ENCODE measurements at places on chromosomes 5 and 9.

DNA sequence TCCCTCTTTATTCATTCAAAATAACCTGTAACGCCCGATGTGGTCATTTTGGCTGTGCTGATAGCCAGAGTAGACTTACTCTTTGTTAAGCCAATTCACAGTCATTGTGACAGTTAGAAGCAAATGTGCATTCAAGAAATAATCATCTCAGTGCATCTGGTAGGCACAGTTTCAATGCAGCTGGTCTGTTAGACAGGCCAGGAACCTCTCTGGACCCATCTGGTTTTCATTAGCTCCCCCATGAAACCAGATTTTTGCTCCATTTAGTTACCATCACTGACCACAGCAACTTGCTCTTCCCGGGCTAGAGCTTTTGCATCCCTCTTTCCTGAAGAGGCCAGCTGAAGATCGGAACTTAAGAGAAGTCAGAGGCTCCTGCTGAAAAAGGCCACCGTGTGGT is 284.2 kb downstream of the NSG2 start:
- DNase-seq = peak; percentile 12

- DNase-seq = no peak
Observed at GRCh38 chr5:110239786-110240185, 486.7 kb downstream of the TMEM232 start.

DNA sequence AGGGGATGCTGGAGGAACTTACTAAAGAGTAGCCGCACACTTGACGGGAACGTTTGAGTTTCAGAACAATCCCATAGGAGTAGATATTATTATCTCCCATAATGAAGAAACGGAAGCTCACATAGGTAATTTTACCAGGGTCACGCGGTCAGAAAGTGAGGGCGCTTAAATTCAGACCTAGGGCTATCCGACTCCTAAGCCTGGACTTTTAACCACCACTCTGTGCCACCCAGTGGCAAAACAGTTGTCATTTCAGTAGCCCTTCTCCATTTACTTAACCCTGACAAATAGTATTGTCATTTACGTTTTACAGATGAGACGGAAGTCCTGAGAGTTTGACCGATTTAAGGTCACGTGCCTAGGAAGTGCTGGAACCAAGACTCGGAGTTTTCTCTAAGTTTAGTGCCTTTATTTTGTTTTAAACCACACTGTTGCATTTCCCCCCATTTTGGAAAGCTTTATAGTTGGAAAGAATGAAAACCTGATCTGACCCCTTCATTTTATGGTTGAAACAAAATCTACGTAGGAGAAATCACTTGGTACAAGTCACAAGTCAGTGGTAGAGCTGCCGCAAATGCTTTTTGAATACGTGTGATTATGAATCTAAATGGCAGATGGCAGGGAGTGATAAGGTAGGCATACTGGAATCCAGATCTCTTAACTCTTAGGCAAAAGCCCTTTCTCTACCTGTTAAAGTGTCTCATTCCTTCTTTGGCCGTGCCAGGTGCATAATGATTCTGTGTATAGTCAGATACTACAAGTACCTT is 650 bp downstream of the MRRF start:
- DNase-seq = peak; percentile 14

- DNase-seq = peak; percentile 59
Observed at GRCh38 chr5:54514841-54515432, 2.6 kb upstream of the SNX18 start.

DNA sequence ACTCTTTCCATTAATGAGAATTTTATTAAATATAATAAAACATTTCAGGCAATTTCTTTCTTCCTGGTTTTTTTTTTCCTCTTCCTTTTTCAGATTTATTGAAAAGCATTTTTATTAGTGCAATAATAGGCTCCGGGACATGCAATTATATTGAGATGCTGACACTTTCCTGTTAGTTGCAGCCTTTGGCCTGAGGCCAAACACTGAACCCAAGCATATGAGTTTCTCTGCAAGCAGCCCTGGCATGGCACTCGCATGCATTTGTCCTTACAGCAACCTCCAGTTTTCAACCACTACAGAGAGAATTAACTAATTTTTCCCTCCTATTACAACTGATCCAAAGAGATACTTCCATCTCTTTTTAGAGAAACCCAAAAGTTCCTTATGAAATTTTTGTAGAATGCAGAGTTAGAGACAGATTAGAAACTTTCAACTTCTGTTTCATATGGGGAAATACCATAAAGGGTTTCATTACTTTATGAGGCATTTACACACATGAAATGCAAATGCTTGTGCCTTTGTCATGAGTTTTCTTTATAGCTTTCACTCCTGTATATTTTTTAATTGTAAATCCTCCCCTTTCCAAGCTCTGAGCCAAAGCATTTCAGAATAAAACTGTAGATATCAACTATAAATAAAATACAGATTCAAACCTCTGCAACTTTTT is 183.0 kb downstream of the CETN3 start:
- DNase-seq = no peak

DNA sequence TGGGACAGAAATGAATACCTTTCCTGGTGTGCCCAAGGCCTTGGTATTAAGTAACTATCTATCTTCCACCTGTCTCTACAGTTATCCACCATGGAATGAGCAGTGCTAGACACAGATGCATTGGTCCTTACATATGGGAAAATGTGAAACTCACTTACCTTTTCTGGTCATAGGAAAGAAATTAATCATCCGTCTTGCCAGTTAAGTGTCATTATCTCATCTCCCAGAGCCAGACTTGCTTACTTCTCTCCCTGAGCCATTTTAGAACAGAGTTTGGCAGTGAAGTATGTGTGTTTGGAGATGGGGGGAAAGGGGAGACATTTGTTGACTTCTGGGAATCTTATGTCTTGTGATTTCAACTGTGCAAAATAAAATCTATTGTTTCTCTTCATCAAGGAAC is 1211.0 kb upstream of the CDH6 start:
- no peak for DNase-seq

DNA sequence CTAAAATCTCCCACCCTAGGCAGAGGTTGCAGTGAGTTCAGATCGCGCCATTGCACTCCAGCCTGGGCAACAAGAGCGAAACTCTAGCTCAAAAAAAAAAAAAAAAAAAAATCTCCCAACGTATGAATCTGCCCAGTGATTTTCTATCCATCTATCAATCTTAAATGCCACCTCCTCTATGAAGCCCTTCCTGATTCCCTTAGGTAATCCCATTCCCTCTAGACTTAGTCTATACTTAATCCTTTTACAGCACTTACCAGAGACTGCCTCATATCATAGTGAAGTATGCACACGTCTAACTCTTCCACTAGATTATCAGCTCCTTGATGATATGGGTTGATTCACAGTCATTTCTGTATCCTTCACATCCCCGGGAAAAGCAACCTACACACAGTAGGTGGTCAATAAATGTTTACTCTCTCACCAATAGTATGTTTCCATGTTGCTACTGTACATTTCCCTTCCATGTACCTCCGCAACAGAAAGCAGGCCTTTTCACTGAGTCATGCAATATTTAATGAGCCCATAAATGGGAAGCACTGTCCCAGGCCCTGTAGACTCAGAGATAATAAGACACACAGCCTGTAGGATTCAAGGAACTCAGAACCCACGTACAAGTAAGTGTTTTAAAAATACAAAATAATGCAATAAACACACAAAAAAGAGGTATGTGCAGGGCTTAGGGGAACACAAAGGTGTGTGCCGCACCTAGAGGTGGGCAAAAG is 1.2 kb downstream of the DROSHA start:
- no peak for DNase-seq

- DNase-seq = no peak
Observed at GRCh38 chr5:40575921-40576320, 103.8 kb upstream of the PTGER4 start.

- no peak for DNase-seq
Observed at GRCh38 chr9:137273611-137274320, 3.8 kb upstream of the TOR4A start.

DNA sequence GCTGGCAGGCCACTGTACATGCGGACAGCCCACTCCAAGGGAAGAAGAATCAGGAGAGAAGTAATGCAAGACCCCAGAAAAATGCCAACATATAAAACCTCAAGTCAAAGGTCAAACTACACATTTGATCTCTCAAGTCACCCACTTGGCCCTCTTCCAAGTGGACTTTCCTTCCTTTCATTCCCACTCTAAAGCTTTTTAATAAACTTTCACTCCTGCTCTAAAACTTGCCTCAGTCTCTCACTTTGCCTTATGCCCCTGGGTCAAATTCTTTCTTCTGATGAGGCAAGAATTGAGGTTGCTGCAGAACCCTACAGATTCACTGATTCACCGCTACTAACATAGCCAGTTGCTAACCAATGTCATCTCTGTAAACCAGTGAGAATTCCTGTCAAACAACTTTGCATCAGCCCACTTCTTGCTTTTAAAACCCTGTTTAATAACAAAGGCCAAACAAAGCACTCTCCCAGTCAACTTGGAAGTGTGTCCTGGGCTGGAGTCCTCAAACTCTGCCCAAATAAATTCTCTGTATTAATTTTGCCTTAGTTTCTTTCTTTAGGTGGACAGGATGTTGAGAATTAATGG is 6.9 kb upstream of the ATP6V1G1 start:
- no peak for DNase-seq

GRCh38 chr5:3036041-3036788 is 284.7 kb upstream of the IRX2 start:
- DNase-seq = no peak

GRCh38 chr5:31730139-31730538 is 91.2 kb downstream of the PDZD2 start:
- DNase-seq = no peak

GRCh38 chr5:2280318-2280717 is 397.6 kb upstream of the IRX4 start:
- DNase-seq = no peak

DNA sequence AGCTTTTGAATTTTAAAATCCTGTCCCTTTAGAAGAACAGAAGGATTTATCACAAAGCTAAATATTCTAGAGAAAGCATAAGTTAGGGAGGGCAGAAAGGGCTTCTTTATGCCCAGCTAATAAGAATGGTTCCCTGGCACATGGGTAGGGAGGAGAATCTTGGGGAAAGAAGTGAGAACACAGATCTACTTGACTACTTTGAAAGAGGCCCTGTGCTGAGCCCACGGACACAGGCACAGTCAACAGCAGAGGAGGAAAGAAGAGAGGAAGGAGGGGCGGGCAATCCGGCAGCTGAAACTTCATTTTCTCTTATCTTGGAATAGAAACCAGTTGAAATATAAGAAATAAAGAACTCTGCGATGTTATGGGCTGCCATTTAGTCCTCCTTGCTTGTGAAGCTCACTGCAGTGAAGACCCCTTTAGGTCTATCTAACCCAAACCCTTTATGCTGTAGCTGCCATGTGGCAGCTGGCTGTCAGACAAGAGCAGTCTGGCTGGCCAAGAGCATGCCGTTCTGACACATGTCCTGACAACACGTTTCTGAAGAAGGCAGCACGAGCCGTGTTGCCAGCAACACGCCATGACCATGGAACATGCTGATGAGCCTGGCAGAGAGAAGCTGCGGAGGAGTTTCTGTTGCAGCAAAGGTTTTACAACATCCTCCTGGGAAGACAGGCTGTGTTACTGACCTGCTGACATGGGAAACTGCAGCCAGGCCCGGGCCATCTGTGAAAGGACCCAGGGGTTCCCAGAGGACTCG is 34.2 kb downstream of the ABLIM3 start:
- no peak for DNase-seq

- DNase-seq = no peak
Observed at GRCh38 chr9:37369671-37370070, 52.8 kb upstream of the GRHPR start.

DNA sequence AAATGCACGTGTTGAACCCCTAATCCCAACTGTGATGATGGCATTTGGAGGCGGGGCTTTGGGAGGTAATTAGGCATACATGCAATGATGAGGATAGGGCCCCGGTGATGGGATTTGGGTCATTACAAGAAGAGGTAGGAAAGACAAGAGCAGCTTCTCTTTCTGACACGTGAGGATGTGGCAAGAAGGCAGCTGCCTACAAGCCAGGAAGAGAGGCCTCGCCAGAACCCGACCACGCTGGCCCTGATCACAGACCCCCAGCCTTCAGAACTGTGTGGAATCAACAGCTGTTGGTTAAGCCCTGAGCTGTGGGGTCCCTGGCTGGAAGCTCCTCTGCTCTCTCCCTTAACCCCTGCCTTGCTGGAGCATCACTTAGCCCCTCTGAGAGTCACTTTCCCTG is 57.5 kb downstream of the COL23A1 start:
- no peak for DNase-seq

DNA sequence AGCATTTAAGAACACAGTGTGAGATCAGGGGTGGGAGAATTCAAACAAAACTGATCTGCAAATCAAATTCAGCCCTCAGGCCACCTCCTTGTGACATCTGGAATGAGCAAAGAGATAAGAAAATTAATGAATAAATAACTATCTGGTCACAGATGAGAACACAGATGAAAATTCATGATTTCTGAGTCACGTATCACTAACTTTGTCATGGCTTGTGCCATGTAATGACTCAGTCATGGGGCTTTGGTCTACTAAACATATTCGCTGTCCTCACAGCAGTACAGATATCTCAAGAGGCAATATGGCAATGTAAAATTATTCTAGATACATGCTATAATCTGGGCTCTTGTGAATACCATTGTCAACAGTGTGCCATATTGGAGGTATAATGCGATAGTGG is 274.4 kb downstream of the MAN2A1 start:
- DNase-seq = no peak

- no peak for DNase-seq
Observed at GRCh38 chr5:138922494-138922893, 47.4 kb upstream of the LRRTM2 start.

DNA sequence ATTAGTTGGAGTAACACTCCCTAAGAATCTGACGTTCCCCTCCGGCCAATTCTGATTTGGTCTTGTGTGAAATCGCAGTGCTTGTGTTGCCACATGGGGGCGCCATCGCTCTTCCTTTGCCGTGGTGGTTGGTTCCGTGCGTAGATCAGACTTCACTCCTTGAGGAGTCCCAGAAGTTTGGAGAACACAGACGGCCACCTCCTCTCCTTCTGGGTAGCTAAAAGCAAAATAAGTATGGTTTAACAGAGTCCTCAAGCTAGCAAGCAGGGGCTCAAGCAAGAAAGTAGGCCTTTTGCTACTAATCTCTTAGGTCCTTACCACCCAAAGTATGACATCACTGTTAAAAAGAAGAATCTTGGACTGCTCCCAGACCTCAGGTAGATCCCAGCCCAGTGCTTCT is 59.5 kb downstream of the HSPA4 start:
- peak; percentile 82 for DNase-seq

GRCh38 chr9:133959171-133959570 is 33.0 kb downstream of the VAV2 start:
- DNase-seq = no peak

DNA sequence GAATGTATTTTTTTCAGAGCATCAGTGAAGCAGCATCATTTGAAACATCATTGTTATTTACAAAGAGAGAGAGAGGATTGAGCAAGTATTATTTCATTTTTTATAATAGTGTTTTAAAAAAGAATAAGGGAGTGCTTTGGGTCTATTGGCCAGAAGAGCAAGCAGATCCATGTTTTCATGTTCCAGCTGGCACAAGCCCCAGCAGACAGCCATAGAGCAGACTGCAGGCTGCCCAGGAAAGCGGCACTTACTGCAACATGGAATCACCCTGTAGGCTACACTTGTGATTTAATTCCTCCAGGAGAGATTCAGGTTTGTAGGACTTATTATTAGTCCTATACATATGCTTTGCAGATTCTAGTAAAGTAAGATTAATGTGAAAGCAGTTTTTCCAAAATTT is 407.0 kb upstream of the GRAMD2B start:
- peak; percentile 24 for DNase-seq

- DNase-seq = no peak
Observed at GRCh38 chr5:172840432-172841154, 6.5 kb downstream of the ERGIC1 start.

GRCh38 chr5:141637767-141638419 is 1.1 kb downstream of the RELL2 start:
- DNase-seq = peak; percentile 49

GRCh38 chr5:58849223-58849622 is 266.3 kb downstream of the RAB3C start:
- DNase-seq = no peak

GRCh38 chr5:157948738-157949410 is 89.9 kb upstream of the CLINT1 start:
- DNase-seq = peak; percentile 95

All from astrocyte of the spinal cord (primary cell).